Left ventricle myocardium inferior (tissue), 1 donor: ENCODE measurements at places on chromosomes 1 and 21. TPM values are rescaled to one million over a fixed set of nuclear protein-coding genes. Genes with fewer than 3 reads are reported as not detected.

Gene CCDC17
- total RNA-seq, result 1.2 TPM

Gene LCE1D
- total RNA-seq, result not detected

Gene RNU1-4
- total RNA-seq, result 6,072 TPM

Gene KCNJ15
- 0.30 TPM for total RNA-seq

Gene OR2G6
- not detected for total RNA-seq

DNA sequence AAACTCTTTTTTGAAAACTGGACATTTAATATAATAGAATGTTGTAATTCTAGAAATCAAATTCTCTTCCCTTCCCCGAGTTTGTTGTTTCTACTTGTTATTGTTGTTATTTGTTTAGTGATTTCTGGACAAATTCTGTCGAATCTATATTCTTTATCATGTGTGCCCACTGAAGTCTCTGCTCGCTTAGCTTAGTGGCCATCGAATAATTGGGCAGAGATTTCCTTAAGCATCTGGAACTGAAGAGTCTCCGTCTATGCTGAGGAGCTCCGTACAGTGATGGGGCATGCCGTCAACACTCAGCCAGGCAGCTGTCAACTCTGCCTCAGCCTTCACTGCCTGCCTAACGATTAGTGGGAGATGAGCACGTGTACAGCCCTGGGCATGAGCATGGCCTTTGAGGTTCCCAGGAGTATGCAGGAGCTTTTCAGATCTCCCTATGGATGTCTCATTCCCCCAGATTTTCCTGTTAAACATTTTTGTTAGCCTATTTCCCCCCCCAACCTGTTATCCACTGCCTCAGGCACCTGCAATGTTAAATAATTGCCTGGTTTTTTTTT, 66.8 kb downstream of the SLX9 start:
- no peak for DNase-seq

DNA sequence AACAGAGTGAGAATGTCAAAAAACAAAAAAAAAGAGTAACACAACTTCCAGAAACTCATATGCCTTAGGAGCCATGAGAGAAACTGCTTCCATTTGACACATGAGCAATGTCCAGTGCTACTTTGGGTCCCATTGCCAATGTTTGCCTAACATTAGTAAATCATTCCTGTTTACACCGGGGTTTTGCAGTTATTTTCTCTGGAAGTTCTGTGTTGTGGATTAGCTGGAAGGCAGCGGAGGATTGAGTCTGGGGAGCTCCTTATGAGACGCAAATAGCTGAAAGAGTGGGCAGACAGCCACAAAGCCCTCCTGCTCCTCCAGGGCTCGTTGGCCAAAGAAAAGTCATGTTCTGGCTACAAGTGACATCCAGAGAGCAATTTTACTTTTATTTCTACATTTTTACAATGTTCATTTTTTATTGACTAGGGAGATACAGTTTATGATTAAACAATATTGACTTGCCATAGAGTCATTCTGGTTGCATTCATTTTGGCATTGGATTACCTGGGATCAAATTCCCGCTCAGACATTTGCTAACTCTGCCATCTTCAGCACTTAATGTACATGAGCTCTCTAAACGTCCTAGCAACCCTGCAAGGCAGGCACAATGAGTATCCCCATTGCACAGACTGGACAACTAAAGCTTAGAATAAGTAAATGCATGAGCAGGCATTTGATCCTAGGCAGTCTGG, 66.4 kb upstream of the GALNT2 start:
- no peak for DNase-seq

Gene SERBP1
- 125 TPM for total RNA-seq

Gene ADAM15
- total RNA-seq, result 82.1 TPM

DNA sequence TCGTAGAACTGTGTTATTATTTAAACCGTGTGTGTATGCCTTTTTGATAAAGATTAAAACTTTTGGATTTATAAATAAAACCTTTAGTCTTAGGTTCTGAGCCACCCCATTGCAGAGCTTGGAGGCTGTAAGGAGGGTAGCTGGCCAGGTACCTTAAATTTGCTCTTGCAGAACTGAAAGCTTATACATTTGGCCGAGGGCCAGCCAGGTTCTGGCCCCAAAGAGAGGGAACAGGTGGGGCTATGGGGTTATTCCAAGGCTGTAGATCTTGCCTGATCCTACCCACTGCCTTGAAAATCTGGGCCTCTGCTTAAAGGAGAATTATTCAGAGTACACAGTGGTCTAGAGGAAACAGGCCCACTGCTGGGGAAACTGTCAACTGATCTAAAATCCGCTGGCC, 59.6 kb downstream of the CAMK2N1 start:
- DNase-seq, result no peak

Gene TPTE
- not detected for total RNA-seq

DNA sequence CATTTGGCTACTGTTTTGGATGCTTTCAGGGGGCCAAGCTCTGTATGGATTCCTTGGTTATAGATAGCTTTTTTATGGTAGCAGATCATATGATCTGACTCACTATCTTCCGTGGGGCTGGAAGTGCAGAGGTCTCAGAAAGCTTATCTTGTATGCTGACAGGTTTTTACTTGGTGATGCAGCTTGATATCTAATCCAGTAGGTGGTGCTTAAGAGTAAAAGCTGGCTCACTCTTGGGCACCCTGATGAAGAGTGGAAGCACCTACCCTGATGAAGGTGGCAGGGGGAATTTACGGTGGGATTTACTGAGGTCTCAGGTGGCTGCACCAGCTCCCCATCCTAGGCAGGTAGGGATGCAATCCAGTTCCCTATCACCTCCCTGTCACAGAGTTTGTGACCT, 151.2 kb downstream of the PTBP2 start:
- no peak for DNase-seq

- DNase-seq, result no peak
These were observed 561.9 kb upstream of the CAMK1G start for GRCh38 chr1:209021622-209022021.

GRCh38 chr1:183654706-183655105, 1.6 kb upstream of the APOBEC4 start:
- no peak for DNase-seq

GRCh38 chr1:229254910-229255541, 15.9 kb upstream of the RAB4A start:
- DNase-seq, result no peak

Gene PRKAA2
- 112 TPM for total RNA-seq

Gene PTGFR
- total RNA-seq, result 0.44 TPM

DNA sequence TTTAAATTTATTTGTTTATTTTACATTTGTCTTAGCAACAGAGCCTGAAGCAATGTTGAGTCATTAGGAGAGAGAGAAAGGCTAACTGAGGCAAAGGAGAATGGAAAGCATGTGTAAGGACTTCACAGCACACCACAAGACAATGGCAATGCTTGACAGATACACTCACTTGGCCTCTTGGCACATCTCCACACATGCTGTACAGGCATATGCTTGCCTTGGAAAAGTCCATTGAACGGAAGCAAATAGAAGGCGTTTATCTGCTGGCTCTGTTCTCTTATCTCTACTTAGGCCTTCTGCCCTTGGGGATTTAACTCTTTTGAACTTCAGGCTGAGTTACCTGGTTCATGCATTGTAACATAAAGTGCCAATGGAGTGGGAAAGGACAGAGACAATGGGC, 262.2 kb upstream of the POU3F1 start:
- DNase-seq, result no peak

DNA sequence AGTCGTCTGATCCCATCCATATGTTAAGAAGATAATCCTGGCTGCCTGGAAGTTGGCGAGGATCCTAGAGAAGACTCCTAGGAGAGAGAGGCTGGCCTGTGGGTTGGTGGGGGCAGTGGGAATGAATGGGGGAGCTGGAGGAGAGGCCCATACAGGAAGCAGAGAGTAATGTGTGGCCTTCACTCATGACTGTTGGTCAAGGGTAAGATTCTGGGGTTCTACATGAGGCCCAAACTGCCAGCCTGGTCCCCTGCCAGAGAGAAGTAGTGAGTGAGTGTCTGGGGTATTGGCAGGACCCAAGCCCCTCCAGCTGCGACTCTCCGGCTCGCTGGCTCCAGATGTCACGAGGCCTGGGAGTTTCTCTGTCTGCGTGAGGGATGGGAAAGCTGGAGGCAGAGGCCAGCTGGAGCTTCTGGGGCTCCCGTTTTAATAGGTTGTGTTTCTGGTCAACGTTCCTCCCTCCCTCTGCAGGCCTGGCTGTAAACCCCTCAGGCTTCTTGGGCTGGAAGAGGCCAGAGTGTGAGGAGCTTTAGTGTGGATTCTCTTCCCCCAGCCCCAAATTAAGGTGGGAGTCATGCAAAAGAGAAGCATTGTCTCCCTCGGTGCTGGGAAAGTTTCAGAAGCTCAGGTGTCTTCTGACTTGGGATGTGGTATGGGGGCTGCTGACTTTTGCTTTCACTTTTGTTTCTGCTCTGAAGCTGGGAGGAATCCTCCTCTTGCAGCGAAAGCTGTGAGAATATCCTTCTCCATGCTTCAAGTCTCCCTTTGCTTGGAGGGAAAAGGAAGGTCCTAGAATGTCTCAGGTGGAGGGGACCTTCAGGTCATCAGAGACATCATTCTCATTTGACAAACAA, 2.6 kb downstream of the TMEM51 start:
- no peak for DNase-seq

Gene ARHGEF16
- 0.52 TPM for total RNA-seq

Gene NES
- total RNA-seq, result 164 TPM

Gene MKNK1
- total RNA-seq, result 43.5 TPM

GRCh38 chr1:198201956-198202784, 45.4 kb downstream of the NEK7 start:
- DNase-seq, result no peak

DNA sequence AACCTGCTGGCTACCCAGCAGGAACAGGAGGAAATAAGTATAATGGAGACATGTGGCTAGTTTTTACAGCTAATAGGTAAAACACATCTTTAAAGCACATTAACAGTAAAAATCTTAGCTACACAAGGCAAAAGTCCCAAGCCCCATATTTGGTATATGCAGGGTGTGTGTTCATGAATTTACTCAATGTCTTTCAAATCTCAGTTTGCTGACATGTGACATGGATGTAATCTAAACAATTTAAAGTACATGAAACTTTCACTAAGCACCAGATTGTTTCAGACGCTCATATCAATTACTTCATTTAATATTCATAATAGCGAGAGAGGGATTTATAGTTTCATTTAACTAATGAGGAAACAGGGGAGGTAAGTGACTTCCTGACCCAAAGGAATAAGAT, 3.9 kb downstream of the TACSTD2 start:
- DNase-seq, result no peak

Gene LENEP
- total RNA-seq, result not detected

Gene S100A16
- total RNA-seq, result 38.8 TPM

DNA sequence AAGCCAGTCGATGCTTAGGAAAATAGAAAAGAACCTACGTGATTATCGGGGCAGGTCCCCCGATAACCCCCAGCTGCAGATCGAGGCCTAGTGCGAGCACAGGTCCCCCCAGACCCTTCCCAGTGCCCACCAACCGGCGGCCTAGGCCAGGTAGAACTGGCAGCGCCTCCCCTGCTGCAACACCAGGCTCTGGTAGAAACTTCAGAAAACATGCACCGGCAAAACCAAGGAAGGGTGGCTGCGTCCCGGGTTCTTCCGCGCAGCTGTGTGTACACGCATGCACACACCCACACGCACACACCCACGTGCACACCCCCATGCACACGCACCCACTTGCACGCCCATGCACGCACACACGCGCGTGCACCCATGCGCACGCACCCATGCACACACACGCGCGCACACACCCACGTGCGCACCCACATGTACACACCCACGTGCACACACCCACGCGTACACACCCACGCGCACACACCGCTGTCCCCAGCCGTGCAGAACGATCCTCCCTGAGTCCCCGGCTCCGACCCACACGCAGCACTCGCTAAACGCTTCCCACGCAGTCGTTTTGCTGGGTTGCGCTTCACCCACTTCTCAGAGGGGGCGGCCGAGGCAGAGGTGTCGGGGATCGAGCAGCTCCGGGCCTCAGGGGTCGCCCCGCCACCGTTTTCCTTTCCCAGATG, 5.2 kb downstream of the TSPEAR start:
- no peak for DNase-seq

Gene PACC1
- total RNA-seq, result 2.6 TPM

Gene SEC16B
- 1.9 TPM for total RNA-seq

DNA sequence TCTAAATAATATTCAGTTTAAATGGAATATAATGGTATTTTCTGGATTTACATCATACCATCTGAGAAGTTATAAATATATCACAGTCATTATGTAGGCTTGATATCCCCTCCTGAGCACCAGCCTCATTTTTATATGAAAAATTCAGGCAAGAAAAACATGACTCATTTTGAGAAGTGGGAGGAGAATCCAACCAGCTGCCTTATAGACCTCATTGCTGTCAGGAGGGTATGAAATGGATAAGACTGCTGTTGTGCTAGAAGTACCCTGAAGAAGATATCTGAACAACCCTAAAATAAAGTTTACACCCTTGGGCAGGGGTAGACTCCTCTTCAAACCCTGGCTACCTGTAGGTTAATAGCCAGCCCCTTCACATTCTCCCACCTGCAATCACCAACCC, 8.8 kb downstream of the GIPC2 start:
- DNase-seq, result no peak

GRCh38 chr1:29183287-29183686, 1.6 kb upstream of the SRSF4 start:
- DNase-seq, result no peak

DNA sequence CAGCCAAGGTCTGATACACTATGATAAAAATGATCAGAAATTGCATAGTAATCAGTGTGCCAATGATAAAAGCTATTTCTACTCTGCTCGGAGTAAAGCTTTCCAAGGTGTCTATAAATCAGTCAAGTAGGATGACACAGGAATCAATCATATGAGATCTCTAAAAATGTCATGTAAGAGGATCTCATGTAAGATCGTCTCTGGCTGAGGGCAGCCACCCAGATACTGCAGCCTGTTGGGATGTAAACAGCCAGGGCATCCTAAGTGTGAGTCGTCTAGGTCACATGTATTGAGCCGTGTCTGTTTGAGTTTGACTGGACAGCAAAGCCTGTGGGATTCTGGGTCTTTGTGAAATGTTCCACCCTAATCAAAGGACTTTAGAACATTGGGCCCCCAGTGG, 2.8 kb upstream of the TEX35 start:
- DNase-seq, result no peak

DNA sequence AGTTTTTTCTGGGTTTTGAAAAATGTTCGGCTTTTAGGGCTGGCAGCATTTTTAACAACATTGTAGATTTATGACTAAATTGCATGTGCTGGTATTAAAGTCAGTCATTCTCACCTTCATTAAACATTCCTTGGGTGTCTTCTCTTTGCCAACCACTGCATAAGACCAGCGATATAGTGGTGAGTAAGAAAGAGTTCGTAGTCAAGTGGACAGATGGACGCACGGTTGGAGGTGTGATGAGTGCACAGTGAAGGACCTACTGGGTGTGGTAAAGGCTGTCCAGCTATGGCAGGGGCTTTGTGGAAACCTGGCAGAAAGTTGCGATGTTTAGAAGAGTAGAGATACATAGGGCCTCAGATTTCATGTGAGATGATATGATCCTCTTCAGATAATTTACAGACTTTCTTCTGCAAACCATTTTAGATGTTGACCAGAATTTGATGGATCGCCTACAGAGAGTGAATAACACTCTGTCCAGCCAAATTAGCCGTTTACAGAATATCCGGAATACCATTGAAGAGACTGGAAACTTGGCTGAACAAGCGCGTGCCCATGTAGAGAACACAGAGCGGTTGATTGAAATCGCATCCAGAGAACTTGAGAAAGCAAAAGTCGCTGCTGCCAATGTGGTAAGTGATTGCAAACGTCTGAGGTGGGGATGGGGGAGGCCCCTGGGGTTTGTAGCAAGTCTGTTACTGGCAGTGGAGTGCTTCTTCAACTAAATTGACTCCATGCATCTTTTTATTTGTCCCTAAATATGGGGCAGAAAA, 56.0 kb upstream of the LAMC2 start:
- no peak for DNase-seq

- DNase-seq, result peak; percentile 60
These were observed 195.0 kb downstream of the ROR1 start for GRCh38 chr1:63968663-63969440.
